ENCODE measurements at places on chromosomes 2 and 18.

GRCh38 chr2:32464431-32464830, 107.6 kb downstream of the BIRC6 start:
- DNase-seq, result no peak

GRCh38 chr2:74507926-74508520, 528 bp upstream of the PCGF1 start:
- DNase-seq, result no peak

GRCh38 chr2:229133155-229133772, 137.8 kb downstream of the PID1 start:
- DNase-seq, result no peak

- no peak for DNase-seq
Observed at GRCh38 chr2:188475945-188476344, 184.3 kb downstream of the GULP1 start.

DNA sequence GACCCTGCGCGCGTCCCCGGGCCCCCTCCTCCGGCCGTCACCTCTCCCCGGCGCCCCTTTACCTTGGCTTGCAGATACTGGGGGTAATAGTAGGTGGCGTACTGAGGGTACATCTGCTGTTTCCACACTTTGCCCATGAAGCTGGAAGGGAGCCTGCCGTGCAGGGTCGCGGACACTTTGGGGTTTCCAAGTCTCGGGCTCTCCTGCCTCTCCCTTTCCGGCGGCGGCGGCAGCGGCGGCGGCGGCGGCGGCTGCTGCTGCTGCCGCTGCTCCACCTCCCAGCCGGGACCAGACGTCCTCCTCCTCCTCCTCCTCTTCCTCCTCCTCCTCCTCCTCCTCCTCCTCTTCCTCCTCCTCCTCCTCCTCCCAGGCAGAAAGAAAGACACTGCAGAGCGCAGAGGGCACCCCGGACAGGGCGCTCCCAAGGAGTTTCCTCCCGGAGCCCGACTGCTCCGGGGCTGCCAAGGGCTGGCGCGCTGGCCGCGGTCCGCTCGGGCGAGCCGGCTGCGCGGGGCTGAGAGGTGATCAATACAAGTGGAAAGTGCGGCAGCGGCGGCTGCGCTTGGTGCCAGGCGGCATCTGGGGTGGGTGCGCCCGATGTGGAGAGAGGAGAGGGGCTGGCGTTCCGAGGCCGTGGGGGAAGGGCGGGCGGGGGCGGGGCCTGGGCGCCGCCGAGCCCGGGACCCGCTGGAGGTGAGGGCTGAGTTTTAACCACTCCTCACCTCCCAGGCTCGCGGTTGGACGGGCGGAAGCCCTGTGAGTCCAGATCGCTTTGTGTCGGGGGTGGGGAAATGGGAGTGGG, at the start of gene RBMS1:
Gene RBMS1, minus strand, starts transcription at position 581 of the 802 bp plus-strand sequence. Its CDS starts 444 bp downstream, at position 137.
- DNase-seq, result peak; percentile 56
